ENCODE measurements at places on chromosomes 3 and 15.

DNA sequence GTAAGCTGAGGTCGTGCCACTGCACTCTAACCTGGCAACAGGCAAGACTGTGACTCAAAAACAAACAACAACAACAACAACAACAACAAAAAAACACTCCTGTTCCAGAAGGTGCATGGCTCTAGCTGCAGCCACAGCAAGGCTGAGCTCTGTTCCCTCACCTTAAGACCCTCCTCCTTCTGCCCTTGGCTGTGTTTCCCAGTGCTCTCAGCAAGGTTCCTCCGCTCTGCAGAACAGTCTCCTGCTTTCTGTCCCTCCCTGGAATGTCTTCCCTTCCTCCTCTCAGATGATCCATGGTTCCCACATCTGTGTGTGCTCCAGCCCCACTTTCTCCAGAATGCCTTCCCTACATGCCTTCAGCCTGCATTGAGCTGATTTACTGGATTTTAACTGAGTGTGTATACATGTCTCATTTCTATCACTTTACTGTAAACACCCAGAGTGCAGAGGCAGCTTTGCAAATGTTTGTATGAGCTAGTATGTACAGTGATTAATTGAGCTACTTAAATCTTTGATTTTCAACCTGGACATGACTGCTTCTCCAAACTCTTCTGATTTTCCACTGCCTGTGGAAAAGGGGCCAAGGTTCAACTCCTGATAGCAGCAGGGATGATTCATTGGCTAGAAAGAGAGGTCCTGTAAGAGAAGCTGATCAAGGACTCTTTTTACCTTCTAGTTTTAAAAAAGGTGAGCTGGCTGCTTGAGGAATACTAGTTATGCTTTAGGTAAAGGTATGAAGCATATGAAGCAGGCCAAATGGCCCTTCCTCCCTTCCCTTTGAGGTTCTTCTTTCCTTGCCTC, 14.7 kb downstream of the ANKUB1 start:
- no peak for DNase-seq

- DNase-seq, result no peak
These were observed 35.7 kb downstream of the DNAH1 start for GRCh38 chr3:52351762-52352368.

- no peak for DNase-seq
These were observed 17.2 kb upstream of the ADIPOQ start for GRCh38 chr3:186825294-186825821.

DNA sequence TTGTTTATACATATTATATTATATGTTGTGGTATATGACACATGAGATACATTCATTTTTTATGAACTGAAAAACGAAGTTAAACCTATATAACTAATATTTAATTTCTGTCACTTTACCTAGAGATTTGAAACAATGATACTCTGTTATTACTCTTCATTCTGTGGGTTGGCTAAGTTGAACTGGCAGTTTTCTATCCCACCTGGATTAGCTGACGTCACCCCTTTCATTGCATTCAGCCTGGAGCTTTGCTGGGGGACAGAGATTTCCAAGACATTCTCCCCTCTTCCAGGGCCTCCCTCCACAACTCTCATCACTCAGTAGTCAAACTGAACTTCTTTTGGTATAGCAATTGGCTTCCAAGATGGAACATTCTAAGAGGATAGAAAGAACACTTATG, 309.2 kb upstream of the SATB1 start:
- DNase-seq, result no peak

DNA sequence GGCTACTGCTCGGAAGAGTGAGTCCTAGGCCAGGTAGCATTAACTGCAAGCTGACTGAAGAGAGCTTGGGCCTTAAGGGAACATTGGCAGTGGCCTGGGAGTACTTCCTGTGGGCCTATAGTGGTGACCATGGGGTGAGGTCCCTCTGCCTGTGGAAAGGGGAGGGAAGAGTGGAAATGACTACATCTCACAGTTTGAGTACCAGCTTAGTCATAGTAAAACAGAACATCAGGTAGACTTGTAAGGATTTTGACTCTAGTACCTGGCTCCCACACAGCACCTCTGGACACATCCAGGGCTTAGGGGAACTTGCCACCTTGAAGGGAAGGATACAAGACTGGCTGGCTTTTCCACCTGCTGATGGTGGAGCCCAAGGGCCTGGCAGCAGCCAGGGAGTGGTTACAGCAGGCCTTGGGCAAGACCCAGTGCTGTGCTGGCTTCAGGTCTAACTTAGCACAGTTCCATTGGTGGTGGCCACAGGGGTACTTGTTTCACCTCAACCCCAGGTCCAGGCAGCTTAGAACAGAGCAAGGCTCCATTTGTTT, 147.8 kb downstream of the SLC9A9 start:
- DNase-seq, result no peak

DNA sequence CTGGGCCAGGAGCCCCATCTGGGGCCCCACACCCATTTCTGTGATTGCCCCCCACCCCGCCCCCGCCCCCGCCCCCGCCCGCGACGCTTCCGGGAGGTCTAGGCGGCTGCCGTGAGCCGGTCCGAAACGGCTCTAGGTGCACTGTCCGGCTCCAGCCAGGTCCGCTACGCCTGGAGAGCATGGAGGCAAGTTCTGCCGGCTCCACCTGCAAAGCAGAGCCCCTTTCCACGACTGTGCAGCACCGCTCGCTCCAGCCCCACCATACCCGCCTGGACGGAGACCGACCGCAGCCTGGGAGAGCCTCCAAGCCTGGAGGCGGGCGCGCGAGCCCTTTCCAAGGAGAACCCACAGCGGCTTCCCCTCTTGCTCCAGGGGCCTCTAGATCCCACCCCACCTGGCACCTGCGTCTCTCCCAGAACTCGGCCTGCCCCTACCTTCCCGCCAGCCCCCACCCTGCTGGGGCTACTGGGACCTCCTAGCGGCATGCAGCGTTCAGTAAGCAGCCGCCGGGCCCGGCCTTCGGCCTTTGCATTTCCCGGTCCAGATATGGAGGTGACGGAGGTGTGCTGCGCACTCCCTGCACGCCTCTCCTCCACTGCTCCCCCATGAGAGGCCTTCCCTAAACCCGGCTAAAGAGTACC, 66.2 kb downstream of the KLF13 start:
- DNase-seq, result no peak

GRCh38 chr3:73405853-73406252, 218.9 kb downstream of the PDZRN3 start:
- no peak for DNase-seq

- no peak for DNase-seq
These were observed 21.4 kb downstream of the IRAK2 start for GRCh38 chr3:10185804-10186762.

- no peak for DNase-seq
These were observed 11.8 kb downstream of the SAMD7 start for GRCh38 chr3:169923189-169923588.

DNA sequence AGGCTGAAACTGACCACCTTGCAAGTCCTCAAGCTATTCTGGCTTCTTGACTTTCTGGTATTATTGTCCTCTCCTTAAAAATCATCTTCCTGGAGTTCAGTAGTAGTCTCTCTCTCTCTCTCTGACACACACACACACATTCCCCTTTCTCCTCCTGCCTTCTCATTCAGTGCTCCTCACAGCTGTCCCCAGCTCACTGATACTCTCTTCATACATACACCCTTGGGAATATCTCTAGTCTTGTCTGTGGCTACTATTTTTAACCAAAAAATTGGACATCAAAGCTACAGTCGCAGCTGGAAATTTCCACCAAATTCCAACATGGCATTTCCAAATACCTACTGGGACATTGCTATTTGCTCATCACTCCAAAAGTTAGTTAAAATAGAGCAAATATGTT, 178.9 kb downstream of the ECT2 start:
- no peak for DNase-seq

GRCh38 chr3:159855599-159856346, 132.9 kb upstream of the IL12A start:
- no peak for DNase-seq

DNA sequence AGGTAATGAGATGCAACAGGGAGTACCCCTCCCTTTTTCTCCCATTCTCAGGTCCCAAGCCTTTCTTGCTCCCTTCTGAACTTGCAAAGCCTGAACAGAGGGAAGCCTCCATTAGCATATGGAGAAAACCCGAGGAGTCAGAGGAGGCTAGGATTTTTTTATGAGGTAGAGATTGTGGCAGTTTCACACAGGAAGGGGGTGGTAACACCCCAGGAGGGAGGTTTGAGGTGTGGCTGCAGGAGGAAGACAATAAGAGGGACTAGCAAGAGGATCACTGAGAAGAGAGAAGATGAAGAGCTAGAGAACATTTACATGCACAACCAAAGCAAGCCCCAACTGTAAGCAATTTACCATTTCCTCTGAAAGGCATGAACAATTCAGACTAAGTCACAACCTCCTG, 322.7 kb downstream of the SV2B start:
- no peak for DNase-seq

GRCh38 chr3:153970047-153970446, 151.1 kb upstream of the ARHGEF26 start:
- no peak for DNase-seq

DNA sequence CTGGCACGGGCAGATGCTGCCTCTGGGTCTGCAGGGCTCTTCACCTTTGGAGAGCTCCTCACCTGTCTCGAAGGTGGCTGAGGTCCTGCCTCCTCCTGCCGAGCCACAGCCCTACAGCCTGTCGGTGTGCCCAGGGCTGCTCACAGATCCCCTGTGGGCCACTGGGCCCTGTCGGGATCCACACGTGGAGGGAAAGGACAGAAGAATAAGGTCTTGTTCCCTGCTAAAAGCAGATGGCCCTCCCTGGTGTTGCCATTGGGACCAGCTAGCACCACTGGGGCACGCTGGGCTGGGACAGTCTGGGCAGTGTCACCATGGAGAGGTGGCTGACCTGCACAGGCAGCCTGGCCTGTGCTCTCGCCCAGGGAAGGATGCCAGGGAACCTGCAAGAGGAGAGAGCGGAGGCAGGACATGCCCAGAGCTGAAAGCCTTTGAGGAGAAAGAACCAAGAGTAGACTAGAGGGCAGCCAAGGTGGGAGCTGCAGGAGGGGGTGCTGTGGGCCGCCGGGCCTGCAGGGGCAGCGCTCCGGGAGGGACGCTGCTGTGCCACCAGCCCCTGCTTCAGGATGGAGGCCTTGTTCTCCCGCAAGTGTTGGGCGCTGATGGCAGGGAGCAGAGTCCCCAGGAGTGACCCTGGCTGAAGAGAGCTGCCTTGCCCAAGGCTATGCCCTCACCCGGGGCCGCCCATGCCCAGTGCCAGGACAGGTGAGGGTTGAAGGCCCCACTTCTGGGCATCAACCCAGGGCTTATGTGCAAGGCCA, 210.2 kb downstream of the XXYLT1 start:
- no peak for DNase-seq

- DNase-seq, result no peak
These were observed 12.6 kb downstream of the RFTN1 start for GRCh38 chr3:16500911-16501310.
